Hippocampal formation (tissue), 2 donors: ENCODE measurements at places on chromosomes 6 and 20.

DNA sequence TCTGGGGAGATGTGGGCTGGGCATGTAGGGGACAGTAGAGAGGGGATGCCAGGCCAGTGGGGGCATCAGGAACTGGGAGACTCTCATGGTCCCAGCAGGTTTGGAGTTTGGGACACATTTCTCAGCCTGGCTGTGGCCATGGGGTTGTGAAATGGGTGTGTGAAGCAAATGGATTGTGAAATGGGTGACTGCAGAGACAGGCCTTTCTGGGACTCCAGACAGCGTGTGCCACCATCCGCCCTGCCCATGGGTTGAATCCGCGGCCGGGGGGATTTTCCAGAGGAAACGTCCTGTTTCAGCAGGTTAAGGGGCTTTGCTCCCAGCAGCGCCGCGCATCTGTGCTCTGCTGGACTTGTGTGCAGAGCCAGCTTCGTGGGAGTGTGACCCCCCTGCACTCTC lies 3.7 kb upstream of the PMEPA1 start:
- no peak for DNase-seq

DNA sequence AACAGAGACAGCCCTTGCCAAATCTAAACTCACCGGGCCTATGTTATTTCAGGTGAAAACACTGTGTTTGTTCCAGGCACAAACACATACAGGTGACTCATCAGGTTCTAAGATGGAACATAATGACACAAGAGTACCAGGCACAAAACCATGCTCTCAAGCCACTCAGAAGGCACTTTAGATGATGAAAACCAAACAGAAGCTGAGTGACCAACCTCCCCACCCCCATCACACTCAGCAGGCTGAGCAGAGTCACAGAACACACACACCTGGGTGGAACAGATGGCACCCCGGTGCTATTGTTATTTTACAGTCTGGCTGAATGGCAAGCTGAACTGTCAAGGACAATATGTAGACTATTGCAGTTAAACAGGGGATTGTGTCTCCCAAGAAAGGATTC lies 20.6 kb upstream of the NKX2-2 start:
- no peak for DNase-seq

DNA sequence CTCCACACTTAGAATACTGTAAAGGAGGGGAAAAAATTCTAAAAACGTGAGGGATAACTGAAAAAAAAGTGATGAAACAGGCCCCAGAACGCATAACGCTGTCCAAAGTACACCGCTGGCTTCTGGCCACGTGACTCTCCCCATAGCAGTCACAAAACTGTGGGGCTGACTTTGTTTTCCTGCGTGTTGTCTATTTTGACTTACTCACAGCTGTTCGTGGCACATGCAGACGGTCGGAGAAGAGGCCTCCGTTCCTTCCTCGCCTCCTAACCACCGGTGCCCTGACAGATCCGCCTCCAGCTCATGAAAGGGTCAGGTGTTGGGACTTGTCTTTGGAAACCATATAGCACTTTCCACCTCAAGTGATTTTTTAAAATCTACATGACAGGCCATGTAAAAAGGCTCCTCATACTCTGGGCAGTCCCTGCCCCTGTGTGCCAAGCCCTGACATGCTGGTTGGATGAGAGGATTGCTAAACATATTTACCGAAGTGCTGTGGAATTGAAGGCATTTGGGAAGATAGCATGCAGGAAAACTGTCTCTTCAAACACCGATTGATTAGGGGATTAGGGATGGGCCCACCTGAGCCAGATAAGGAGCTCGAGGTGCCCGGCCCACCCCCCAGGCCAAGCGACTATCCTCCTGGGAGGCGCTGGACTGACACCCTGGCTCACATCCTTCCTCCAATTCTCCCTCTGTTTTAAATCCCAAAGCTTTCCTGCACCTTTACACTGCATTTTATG lies 54.8 kb downstream of the DACT2 start:
- no peak for DNase-seq

GRCh38 chr6:96213784-96214183 lies 198.0 kb downstream of the FUT9 start:
- DNase-seq = no peak

GRCh38 chr20:33399924-33400323 lies 1.4 kb downstream of the CDK5RAP1 start:
- DNase-seq = no peak

GRCh38 chr6:111673937-111674336 lies 68.3 kb upstream of the TRAF3IP2 start:
- no peak for DNase-seq

- DNase-seq = no peak
These were observed 29.6 kb downstream of the TAB2 start for GRCh38 chr6:149347067-149347466.

DNA sequence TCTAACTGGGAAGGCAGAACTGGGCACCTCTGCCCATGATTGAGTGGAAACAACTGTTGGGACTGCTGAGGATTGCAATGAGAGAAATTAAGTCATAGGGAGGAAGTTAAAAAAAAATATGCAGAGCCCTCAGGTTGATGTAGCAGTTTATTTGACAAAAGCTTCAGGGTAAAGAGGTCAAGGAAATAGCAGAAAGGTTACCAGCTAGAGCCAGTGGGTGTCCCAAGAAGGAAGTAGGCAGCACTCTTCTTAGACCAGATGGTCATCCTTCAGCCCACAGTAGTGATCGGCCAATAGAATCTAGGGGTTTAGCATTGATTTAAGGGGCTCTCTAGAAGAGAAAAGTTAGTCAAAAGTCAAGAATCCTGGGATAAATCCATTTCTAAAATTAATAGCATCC lies 21.7 kb upstream of the WFDC10A start:
- DNase-seq = no peak

- no peak for DNase-seq
These were observed 76.1 kb downstream of the SULF2 start for GRCh38 chr20:47708953-47709833.

DNA sequence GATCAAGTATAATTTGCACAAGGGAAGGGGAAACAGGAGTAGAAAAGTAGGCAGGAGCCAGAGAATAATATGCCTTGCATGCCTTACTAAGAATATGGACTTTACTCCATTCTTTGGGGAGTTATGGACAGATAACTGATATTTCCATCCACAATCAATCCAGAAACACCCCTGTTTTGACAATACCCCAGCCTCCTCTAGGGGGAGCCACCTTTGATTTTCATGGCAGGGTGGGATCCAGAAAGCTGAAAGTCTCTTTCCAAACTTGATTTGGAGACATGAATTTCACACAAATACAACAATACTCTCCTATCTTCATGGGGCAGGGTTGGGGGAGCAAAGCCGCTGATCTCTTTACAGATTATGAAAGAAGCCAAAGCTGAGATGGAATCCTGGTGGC lies 404.1 kb downstream of the FOXA2 start:
- DNase-seq = no peak

DNA sequence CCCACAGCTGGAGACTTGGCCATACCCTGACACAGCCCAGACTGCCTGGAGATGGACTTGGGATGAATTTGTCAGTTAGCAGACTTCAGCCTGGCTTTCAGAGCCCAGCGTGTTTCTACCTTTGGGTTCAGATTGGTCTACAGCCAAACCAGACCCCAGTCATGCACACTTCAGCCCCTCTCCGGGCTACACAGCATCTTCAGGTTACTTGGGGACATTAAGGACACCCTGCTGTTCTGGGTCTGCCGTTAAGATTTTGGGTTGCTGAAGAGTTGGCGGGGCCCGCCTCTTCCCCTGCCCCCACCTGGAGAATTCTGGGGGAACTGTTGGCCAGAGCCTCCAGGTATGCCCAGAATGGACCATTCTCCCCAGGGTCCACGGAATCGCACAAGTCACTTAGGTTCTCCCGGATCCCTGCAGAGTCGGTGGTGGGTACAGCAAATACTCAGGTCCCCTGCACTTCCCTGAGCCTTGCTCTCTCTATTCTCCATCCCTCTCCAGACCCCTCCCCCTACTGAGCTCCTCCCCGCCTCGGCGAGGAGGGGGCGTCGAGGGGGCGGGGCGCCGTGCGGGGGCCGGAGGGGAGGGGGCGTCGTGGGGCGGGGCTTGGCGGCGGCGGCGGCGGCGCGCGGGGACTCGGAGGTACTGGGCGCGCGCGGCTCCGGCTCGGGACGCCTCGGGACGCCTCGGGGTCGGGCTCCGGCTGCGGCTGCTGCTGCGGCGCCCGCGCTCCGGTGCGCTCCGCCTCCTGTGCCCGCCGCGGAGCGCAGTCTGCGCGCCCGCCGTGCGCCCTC lies at the start of gene PTK7:
PTK7 (plus strand) TSS at position 645 of the 794 bp plus-strand sequence. CDS start 175 bp downstream, outside the sequence.
- DNase-seq = no peak

- no peak for DNase-seq
These were observed 101.4 kb downstream of the SLX4IP start for GRCh38 chr20:10536531-10536930.

DNA sequence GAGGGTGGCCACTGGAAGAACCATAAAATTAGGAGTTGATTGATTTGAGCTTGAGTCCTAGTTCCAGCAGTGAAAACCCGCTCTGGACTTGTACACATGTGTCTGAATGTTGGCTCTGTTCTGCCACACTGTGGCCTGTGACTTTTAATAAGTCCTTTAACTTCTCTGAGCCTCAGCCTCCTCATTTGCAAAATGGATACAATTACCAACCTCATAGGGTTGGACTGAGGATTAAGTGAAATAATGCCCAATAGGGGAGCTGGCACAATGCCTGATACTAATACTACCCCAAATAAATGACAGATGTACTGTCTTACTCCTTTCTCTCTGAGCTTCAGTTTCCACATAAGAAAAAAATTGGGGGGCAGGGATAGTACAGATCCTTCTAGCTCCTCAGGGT lies 92.6 kb upstream of the RIPOR2 start:
- DNase-seq = no peak

DNA sequence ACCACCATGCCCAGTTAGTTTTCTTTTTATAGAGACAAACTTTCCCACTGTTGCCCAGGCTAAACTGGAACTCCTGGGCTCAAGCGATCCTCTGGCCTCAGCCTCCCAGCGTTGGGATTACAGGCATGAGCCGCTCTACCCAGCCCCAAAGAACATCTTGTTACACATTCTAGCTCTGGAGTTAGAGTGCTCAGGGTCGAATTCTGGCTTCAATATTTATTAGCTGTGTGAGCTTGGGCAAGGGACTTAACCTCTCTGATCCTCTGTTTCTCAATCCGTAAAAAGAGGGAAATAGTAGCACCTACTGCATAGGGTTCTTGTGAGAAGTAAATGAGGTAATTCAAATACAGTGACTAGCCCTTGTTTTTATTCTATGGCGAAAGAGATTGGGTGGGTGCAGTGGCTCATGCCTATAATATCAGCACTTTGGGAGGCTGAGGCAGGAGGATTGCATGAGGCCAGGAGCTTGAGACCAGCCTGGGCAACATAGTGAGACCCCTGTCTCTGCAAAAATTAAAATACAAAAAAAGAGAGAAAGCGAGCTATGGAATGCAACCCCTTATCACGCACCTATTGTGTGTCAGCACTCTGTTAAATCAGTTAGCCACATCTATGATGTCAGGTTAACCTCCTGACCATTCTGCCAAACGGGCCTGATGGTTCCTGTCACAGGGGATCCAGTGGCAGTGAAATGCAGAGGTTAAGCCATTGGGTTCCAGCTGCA lies 19.7 kb downstream of the BCAS4 start:
- DNase-seq = no peak

GRCh38 chr6:52590152-52590891 lies 13.5 kb upstream of the TRAM2 start:
- no peak for DNase-seq

- no peak for DNase-seq
These were observed 90.8 kb downstream of the GJA1 start for GRCh38 chr6:121526282-121526681.

DNA sequence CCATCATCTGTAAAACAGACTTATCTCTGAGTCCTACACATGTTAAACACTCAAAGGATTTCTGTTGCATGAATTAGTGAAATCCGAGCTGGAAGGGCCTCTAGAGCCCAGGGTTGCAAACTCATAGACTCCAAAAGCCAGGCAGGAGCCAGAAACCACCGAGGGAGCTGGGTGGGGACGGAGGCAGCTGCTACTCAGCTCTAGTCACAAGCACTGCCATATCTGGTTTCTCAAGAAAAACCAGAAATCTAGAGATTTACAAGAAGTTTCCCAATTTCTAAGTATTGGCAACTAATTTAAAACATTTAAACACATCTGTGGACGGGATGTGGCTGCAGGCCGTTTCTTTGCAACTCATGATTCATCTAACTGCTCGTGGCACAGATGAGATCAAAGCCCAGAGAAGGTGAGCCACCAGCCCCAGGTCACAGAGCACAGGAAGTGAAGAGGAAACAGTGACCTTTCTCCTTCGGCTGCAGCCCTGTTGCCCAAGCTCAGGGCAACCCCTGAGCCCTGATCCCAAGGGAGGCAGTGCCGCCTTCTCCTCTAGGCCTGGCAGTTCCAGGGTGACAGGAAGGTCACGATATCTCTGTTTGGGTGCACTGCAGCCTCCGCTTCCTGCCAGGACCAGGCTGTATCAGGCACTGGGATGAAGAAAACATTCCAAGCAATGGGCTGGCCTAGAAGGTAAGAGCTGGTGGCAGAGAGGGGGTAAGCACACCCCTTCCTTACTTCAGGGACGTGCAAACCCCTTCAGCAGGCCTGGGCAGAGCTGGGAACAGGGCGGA lies 26.4 kb upstream of the PTGIS start:
- DNase-seq = no peak

- DNase-seq = no peak
These were observed 67.3 kb downstream of the MDGA1 start for GRCh38 chr6:37630281-37630799.

GRCh38 chr6:142459271-142459670 lies 157.5 kb downstream of the ADGRG6 start:
- no peak for DNase-seq

DNA sequence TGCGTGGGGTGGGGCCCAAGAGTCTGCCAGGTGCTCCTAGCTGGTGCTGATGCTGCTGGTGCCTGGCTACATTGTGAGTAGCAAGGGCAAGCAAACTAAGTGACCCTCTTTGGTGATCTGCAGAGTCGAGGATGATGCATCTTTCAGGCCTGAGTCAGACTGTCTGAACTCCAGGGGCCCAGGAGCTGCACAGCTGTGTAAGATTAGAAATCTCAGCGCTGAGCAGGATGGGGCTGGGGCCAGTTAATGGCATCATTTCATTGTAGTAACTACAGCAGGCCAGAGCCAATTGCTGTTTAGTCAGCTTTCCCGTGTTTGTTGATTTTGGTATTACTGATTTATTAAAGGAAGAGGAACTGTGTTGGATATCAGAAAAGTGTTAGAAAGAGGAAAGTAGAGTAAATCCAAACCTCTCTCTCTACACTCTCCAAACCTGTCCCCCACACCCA lies 365.2 kb downstream of the PAX1 start:
- DNase-seq = no peak
